ENCODE measurements at places on chromosomes 1 and 21.

DNA sequence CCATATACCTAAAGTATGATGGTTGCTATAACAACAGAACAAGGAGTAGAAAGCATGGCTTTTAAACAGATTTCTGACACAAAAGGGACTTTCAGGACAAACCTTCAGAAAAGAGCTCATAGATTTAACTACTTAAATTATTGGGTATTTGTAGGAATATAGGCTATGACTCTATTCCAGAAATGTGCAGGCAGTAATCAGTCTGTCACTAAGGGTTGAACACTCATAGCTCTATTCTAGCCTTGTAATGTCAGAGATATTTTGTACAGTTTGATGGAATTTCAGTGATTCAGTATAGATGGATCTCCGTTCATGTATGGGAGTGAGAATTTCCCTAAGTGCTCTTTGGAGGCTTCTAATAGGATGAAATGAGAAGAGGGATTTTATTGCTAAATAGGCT is 82.8 kb downstream of the EXTL2 start:
- DNase-seq = no peak

DNA sequence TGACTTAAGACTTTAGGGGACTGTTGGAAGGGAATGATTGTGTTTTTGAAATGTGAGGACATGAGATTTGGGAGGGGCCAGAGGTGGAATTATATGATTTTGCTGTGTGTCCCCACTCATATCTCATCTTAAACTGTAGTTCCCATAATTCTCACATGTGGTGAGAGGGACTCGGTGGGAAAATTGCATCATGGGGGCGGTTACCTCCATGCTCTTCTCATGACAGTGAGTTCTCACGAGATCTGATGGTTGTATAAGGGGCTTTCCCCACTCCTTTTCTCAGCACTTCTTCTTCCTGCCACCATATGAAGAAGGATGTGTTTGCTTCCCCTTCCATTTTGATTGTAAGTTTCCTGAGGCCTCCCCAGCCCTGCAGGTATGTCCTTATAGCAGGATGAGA is 35.0 kb upstream of the SCAF4 start:
- DNase-seq = no peak

DNA sequence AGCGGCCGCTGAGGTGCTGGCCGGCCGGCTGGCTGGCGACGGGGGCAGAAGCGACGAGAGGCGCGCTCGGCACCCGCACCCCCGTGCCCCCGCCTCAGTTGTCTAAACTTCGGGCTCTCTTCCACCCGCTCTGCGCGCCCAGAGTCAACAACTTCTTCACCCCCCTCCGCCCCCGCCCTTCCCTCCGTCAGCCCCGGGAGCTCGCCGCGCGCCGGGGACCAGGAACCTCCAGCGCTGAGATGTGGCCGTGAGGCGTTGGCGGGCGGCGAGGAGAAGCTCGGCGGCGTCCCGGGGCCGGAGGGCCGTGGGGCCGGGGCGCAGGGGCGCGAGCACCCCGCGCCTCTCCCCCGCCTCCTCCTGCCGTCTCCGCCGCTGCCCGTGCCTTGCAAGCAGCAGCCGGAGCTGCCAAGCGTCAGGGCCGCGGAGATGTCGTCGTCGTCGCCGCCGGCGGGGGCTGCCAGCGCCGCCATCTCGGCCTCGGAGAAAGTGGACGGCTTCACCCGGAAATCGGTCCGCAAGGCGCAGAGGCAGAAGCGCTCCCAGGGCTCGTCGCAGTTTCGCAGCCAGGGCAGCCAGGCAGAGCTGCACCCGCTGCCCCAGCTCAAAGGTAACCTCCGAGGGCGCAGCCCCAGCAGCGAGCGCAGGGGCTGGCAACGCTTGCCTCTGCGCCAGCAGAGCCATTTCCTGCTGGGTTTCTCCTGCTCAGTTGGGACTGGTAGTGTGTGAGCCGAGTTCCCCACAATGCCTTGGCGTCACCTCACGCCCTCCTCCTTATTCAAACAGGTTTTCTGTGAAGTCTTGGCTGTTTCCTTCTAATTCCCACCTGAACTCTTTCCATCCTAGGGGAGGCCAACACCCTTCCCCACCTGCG is 710 bp downstream of the PPP2R5A start:
- peak; percentile 25 for DNase-seq

- no peak for DNase-seq
These were observed 2.0 kb downstream of the COL24A1 start for GRCh38 chr1:86154571-86155050.

DNA sequence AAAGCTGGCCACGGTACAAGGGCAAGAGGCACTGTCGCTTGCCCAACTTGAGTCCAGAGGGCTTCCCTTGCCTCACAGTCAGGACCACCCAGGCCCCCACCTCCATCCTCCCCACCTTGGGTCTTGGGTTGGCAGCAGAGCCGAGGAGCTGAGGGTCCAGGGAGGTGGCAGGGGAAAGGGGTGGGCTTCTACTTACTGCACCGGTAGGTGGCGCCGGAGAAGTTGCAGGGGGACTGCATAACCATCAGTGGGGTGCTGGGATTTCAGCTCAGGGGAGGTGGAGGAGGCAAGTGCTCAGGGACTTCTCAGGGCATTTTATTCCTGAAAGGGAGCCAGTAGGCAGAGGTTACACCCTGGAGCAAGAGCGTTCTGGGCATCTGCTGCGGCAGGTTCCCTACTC is 44.0 kb downstream of the TRIM62 start:
- DNase-seq = no peak

GRCh38 chr1:200139661-200140250 is 112.2 kb downstream of the NR5A2 start:
- DNase-seq = peak; percentile 61

DNA sequence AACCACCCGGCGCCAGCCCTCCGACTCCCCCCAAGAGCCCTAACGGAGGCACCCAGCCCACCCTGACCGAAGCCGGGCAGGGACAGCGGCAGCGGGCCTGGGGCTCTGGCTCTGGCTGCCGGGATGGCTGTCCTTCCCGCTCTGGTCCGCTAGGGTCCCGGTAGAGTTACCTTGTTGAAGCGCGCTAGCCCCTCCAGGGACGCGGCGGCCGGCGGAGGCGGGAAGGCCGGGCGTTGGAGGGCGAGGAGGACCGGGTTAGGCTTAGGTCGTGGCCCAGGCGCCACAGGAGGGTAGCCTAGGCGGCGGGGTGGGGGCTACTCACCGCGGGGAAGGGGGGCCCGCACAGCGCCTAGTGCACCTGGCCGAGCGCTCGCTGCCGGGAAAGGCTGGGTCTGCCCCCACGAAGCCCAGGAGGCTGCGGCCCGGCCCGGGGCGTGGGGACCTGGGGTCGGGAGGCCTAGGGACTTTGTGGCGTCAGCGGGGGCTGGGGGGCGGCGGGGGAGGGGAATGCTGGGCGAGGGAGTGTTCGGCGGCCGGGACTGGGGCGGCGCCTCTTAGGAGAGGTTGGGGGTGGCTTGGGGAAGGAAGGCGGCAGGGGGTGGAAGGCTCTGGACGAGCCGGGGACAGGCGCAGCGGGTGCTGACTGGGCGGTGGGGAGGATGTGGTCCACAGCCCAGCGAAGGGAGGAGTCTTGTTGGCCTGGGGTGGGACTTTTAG is at the start of gene TRIM17:
Gene TRIM17, minus strand, starts transcription at position 645 of the 717 bp plus-strand sequence. CDS start 1,789 bp downstream, outside the sequence.
- no peak for DNase-seq
